ENCODE measurements at places on chromosomes 7 and 10. TPM values are rescaled to one million over a fixed set of nuclear protein-coding genes. Genes with fewer than 3 reads are reported as not detected.

Gene OPALIN
- total RNA-seq: not detected

Gene C7orf57
- total RNA-seq: 0.85 TPM

Gene KCP
- 0.95 TPM for total RNA-seq

Gene COL13A1
- total RNA-seq: 10.3 TPM

Gene LRCH4
- total RNA-seq: 296 TPM

Gene THSD7A
- not detected for total RNA-seq

Gene GPER1
- 0.26 TPM for total RNA-seq

Gene CRCP
- total RNA-seq: 72.1 TPM

Gene RNF32
- not detected for total RNA-seq

Gene SLC16A12
- total RNA-seq: not detected

Gene EGR2
- total RNA-seq: 17.2 TPM

Gene CDHR1
- 6.5 TPM for total RNA-seq

Gene SLC39A12
- total RNA-seq: not detected

Gene MXI1
- 11.2 TPM for total RNA-seq

Gene PARD3
- total RNA-seq: 0.14 TPM

Gene STRIP2
- 1.7 TPM for total RNA-seq

Gene TFPI2
- total RNA-seq: not detected

Gene PDLIM1
- total RNA-seq: 7.1 TPM

Gene AS3MT
- total RNA-seq: 0.48 TPM

Gene BICC1
- total RNA-seq: 0.14 TPM

Gene OSBPL3
- 99.1 TPM for total RNA-seq

Gene HMX3
- total RNA-seq: not detected

Gene NPTX2
- 0.14 TPM for total RNA-seq

Gene MEPCE
- total RNA-seq: 54.1 TPM

Gene MSS51
- 3.1 TPM for total RNA-seq

Gene C10orf143
- total RNA-seq: 8.2 TPM

Gene TFR2
- total RNA-seq: 12.0 TPM

Gene CTNNA3
- not detected for total RNA-seq

Gene AOC1
- not detected for total RNA-seq

Gene ZNF239
- total RNA-seq: 0.85 TPM

Gene OR6V1
- total RNA-seq: not detected

Gene AKR1C2
- total RNA-seq: not detected

Gene CHRM2
- total RNA-seq: not detected

Gene PRSS2
- total RNA-seq: not detected

Gene EEF1AKMT2
- 20.6 TPM for total RNA-seq

Gene GIMAP8
- total RNA-seq: 17.7 TPM

Gene SEMA3C
- total RNA-seq: 0.94 TPM

Gene EPO
- total RNA-seq: not detected

Gene HABP2
- total RNA-seq: not detected

Gene SPDYE3
- total RNA-seq: not detected

Gene RUFY2
- 24.7 TPM for total RNA-seq

Gene PHYHIPL
- not detected for total RNA-seq

Gene PRRT4
- not detected for total RNA-seq

Gene EVX1
- total RNA-seq: not detected

Gene TMEM236
- total RNA-seq: 0.16 TPM

Gene INPP5A
- total RNA-seq: 38.6 TPM

Gene SPDYE2B
- not detected for total RNA-seq

Gene NYAP1
- total RNA-seq: not detected

Gene PKD2L1
- total RNA-seq: not detected

All from natural killer cell (primary cell).